ENCODE measurements at places on chromosomes 4 and X.

DNA sequence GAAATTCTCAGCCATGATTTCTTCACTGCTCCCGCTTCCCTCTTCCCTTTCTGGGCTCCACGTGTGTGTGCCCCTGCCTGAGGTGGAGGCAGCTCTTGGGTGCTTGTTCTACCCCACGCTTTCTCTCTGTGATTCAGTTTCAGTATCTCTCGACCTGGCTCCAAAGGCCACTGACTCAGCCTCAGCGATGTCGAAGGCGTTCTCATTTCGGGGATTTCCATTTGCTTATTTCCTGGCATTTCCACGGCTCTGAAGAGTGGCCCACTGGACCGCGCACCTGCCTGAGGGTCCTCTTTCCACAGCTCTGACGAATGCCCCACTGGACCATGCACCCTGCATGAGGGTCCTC, 52.4 kb downstream of the GAK start:
- no peak for DNase-seq

DNA sequence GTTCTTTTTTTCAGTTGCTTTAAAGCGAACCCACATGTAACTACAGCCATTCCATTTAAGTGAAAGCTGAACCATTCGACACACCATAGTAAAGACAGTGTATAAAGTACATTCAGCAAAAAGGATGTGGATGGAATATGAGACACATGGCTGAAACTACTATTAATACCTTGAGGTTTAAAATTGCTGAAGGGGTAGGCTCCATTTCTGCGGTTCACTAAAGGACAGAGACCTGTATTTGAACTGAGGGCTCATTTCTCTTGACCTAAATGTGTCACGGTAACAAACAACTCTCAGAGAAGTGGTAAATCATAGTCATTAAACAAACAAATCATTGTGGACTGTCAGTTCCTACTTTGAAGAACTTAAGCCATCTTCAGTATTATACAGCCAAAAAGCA, 1085.6 kb upstream of the TENM3 start:
- DNase-seq = no peak

DNA sequence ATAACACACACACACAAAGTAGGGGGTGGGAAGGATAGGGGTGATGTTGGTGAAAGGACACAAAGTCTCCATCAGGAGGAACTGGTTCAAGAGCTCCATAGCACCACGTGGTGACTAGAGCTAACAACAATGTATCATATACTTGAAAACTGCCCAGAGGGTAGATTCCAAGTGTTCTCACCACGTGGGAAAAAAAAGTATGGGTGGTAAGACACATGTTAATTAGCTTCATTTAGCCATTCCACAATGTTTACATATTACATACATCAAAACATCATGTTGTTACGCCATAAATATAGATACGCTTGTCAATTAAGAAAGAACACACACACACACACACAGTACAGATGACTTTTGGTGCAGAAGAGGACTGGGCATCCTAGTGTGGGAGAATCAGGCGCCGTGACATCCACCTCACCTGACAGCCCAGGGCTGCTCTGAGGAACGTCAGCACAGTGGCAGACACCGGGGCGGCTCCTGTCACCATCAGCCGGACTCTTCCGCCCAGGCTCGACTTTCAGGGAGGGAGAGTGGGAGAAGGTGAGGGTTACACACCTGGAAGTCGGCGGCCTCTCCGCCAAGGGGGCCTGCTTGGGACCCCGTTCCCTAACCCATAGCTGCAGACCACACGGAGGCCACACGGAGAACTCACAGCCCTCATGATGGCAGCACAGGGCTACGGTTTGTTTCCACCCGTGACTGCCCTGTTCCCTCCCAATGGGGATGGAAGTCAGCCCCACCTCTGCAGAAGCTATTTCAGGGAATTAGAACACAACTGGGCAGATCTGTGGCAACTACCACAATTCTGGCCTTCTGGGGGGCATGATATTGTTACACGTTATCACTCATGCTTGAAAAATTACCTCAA, 31.8 kb upstream of the CENPU start:
- DNase-seq = no peak

DNA sequence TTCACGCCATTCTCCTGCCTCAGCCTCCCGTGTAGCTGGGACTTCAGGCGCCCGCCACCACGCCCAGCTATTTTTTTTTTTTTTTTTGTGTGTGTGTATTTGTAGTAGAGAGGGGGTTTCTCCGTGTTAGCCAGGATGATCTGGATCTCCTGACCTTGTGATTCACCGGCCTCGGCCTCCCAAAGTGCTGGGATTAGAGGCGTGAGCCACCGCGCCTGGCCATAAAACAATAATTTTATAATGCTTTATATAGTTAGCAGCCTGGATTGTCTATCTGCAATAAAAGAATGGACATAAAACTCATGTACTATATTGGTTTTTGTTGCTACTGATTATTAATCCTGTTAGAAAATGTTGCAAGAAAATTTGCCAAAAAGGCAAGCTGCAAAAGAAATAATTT, 195.9 kb upstream of the BANK1 start:
- no peak for DNase-seq

GRCh38 chr4:171602638-171603355, 210.4 kb upstream of the GALNTL6 start:
- no peak for DNase-seq

DNA sequence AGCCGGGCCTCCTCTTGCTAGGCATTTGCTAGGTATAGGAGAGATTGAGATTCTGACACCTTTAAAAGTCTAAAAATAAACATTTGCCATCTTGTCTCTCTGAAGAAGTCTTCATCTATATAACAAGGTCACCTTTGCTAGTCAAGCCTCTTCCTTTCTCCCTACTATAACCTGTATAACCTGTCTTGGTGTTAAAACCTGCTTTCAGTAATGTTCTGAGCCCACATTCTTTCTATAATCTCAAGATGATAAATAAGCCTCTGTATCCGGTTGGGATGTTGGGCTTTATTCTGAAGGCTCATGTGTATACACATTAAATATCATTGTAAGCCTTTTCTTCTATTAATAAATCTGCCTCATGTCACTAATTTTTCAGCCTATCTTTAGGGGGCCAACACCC, 10.2 kb downstream of the ASIC5 start:
- DNase-seq = no peak

GRCh38 chr4:77151241-77151640, 5.8 kb upstream of the CCNG2 start:
- DNase-seq = no peak

DNA sequence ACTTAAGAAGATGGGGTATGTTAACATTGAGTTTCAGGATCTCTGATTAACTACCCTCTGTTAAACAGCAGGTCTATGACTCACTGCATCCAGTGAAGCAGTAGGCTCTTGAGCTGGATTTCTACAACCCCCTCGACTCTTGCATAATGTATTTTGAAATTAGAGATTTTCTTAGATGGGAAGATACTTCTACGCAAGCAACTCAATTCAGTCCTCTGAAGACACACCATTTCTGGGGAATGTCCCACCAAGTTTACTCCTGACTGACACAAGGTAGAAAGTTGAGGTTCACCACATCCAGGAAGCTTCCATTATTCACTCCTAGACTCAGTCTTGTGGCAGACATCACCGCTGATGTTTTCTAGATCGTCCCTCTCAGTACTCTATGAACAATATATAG, 12.9 kb downstream of the PALLD start:
- DNase-seq = no peak

DNA sequence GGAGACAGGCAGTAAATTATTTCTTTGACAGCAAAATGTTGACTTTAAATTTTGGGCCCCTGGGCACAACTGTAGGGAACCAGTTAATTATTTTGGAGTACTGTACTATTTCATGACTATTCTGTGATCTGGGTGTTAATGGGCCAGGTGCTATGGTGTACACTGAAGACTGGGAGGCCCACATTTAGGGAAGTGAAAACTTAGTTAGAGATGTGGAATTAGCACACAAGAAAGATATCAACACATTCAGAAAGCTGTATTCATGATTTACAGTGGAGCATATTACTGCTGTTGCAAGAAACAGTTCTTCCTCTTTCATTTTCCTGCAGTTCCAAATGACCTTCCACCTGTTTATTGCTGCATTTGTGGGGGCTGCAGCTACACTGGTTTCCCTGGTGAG, 12.4 kb downstream of the PLP1 start:
- no peak for DNase-seq

DNA sequence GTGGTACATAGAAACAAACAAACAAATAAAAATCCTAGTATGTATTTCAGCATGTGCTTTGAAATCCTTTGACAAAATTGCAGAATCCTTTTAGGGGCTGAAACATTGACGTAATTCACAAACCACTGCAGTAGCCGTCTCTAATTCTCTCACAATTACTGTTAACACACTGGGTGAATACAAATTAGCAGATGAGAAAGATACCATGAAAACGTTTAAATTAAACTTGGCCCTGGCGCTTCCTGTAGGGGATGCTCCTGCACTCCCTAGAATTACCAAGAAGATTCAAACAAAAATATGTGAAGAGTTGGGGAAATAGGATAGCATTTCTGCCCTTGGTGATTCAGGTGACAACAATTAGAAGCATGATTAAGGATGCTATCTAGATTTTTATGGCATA, 772.5 kb upstream of the PRKX start:
- no peak for DNase-seq

DNA sequence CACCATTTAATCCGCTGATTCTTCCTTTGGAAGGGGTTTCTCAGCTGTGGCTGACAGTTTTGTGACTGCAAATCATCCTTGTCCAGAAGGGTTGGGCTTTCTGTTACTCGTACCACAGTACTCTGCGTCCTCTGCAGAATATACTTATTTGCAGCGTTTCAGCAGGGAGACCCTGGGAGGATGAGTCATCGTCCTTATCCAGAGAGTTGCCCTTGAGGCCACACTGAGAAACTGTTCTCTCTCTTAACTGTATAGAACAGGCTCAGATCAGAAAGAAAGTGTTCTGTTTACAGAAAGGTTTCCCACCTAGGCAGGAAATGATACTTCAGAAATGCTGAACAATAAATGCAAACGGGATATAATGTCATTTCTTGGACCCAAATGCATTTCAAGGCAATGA, 47.8 kb upstream of the DDX53 start:
- DNase-seq = no peak

DNA sequence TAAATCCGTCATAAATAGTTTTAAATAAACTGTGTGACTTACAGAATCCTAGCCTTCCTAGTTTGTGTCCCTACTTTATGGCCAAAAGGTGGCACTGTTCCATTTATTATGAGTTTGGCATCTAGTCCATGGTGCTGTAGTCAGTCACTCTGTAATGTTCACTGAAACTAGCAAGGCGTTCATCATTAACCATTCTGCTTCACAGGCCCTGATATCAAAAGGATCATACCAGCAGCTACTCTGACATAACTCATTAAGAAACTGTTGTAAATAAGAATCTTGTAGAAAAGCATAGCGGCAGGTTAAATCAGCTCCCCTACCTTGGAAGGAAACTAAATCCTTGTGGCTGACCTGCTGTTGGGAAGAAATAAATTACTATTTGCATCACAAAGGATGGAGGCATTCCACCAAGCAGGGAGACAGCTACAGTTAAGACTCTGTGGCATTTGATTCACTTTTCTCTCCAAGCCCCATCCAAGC, 919.6 kb upstream of the DIAPH2 start:
- DNase-seq = peak; percentile 1

Measured in right kidney (tissue), 9 donors.